Nephron progenitor cell (in vitro differentiated cells): ENCODE measurements at places on chromosomes 16 and 17.

GRCh38 chr17:46744441-46744840, 74.1 kb downstream of the WNT3 start:
- DNase-seq = no peak

- DNase-seq = no peak
Measured at GRCh38 chr16:66617728-66618127, 13.2 kb downstream of the CMTM3 start.

- DNase-seq = no peak
Measured at GRCh38 chr17:17677299-17678040, 3.8 kb upstream of the RAI1 start.

GRCh38 chr17:82461827-82462524, 3.4 kb downstream of the NARF start:
- DNase-seq = no peak

- DNase-seq = no peak
Measured at GRCh38 chr16:86285938-86286921, 224.1 kb upstream of the FOXF1 start.

DNA sequence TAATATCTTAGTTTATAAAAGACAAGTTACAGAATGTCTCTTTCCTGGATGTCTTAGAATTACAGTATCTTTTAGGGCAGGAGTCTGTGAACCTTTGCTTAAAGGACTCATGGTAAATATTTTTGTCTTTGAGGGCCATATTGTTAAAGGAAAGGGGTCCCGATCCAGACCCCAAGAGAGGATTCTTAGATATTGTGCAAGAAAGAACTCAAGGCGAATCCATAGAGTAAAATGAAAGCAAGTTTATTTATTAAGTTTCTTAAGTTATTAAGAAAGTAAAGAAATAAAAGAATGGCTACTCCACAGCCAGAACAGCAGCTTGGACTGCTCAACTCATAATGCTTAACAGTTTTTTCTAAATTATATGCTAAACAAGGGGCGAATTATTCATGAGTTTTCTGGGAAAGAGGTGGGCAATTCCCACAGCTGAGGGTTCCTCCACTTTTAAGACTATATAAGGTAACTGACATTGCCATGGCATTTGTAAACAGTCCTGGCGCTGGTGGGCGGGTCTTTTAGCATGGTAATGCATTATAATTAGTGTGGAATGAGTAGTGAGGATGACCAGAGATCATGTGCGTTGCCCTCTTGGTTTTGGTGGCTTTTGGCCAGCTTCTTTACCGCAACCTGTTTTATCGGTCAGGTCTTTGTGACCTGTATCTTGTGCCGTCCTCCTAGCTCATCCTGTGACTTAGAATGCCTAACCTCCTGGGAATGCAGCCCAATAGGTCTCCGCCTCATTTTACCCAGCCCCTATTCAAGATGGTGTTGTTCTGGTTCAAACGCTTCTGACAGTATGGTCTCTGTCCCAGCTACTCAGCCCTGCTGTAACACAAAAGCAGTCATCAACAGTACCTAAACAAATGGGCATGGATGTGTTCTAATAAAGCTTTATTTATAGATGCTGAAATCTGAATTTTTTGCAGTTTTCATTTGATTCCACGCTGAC, 53.2 kb downstream of the BMERB1 start:
- no peak for DNase-seq

GRCh38 chr16:66342294-66342900, 24.1 kb upstream of the CDH5 start:
- DNase-seq = peak; percentile 80

- no peak for DNase-seq
Measured at GRCh38 chr16:69017036-69017783, 88.2 kb upstream of the HAS3 start.

GRCh38 chr17:43366891-43367736, 31.7 kb upstream of the ARL4D start:
- peak; percentile 46 for DNase-seq

- DNase-seq = no peak
Measured at GRCh38 chr16:77549876-77550275, 115.0 kb upstream of the ADAMTS18 start.

DNA sequence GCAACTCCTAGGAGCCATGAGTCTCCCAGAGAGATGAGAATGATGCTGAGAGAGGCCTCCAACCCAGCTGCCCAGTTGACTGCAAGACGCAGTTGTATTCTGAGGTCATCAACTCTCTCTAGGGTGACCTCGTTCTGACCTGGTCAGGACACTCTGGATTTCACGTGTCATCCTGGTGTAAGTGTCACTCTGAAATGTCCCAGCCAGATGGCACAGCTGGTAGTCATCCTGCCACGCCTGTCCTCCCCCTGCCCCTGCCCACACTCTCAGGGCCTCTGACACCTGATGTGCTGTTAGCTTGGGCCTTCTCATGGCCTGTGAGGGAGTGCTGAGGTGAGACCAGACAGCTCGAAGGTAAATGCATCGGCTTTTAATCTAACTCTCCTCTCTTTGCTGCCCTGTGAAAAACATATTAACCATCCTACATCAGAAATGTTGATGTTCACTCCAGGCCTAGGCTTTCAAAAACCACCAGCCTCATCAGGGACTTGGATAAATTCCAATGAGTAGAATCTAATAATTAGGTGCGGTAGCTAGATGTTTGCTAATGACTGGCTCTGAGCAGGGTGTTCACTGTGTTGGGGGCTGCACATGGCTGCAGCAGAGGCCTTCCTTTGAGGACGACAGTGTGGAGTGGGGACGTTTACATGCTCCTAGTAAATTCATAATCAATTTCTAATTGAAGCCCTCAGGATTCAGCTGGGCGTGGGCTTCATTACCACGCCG, 13.8 kb downstream of the MLYCD start:
- DNase-seq = no peak

DNA sequence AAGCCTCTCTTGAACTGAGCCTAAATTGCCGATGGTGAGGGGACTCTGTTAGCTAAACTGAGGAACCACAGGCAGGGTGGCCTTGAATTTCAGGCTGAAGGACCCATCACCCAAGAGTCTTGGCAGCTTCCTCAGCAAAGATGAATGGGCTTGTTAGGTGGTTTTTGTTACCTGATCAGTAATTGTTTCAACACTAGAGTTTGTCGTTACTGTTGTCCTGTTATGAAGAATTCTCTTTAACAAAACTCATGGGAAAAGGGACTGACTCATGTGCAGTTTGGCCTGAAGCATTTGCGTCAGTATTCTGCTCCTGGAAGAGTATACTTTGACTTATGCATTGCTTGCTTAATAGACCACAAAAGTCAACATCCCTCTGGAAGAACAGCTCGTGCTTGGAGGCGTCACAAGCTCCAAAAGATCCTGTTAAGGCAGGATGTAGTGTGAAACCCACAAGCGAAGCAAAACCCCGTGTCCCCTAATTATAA, 206.0 kb downstream of the IRX3 start:
- no peak for DNase-seq

DNA sequence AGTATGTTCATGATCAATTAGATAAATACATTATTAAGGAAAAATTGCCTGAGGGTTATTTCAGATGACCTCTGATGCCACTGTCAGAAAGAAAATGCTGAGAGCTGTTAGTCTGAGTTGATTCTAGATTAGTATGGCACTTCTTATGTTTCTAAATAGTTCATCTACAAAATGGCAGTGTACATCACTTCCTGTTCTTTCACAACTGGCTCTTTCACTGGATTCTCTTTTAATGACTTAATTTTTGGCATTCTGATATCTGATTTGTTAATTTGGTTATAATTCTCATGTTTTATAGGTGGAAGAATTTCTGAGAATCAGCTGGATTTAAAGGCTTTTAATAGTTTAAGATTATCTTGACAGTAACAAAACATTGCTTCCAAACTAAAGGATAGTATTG, 3.3 kb downstream of the TAOK1 start:
- no peak for DNase-seq

DNA sequence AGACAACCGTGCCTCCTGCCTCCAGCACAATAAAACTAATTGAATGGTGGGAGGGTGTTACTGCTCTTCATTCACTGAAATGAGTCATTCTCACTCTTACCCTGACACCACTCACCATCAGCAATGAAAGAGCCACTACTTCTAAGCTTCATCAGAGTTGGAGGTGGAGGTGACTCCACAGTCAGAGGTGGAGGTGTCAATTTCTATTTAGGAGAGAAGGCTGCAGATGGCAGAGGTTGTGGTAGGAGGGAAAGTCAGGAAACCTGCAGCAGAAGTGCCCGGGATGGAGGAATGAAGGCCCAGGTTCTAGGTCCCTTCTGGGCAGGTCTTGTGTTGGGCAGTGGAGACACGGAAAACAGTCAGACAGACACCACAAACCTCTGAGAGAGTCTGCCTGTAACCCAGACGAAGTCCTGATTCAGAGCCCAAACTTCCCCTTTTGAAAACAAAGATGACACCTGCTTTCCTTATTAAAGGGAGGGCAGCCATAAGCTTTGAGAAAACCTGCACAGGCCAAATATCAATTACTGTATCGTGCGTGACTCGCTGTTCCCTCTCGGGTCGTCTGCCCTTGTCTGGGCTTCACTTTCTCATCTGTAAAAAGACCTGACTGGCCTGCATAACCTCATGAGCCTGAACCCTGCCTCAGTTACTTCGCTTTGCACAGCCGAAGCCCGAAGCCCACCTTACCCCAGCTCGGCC, 668 bp downstream of the ATPAF2 start:
- no peak for DNase-seq

DNA sequence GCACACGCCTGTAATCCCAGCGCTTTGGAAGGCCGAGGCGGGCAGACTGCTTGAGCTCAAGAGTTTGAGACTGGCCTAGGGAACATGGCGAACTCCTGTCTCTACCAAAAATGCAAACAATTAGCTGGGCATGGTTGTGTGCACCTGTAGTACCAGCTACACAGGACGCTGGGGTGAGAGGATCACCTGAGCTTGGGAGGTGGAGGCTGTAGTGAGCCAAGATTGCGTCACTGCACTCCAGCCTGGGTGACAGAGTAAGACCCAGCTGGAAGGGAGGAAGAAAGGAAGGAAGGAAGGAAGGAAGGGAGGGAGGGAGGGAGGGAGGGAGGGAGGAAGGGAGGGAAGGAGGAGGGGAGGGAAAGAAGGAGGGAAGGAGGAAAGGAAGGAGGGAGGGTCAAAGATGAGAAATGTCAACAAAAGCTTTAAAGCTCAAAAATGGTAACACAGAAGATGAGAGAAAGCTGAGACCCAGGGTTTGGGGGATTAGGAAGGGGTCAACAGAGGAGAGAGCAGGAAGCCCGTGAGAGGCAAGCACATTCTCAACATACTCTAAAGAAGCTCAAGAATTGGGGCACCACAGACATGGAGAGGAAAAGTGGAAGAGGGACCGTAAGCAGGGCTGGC, 5.0 kb upstream of the KRT19 start:
- no peak for DNase-seq

DNA sequence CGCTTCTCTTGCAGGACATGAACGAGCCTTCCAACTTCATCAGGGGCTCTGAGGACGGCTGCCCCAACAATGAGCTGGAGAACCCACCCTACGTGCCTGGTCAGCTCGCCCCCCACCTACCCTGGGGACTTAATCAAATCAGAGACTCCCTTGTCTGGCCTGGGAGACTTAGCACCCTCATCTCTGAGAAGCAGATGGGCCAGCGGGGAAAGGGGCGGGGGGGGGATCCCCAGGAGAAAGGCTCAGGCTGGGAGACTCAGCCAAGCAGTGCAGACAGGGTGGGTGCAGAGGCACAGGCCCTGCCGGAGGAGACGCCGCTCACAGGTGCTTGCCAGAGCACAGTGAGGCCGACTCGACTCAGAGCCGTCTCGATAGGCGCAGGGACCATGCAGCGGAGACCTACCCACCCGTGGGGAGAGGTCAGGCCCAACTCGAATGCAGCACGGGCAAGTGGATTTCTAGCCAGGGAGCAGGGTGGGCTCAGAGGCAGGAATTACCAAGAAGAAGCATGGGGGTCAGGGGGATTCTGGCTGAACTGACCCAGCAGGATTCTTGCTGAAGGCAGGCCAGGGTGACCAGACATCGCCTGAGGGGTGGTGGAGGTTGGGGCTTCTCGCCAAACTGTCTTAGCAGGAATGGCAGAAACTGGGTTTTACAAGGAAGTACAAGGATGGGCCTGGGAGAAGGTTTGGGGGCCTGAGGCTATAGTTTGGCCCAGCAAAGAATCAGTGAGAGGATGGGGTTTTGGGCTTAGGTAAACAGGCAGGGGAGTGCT, 9.7 kb downstream of the GAA start:
- DNase-seq = no peak

GRCh38 chr17:65954148-65954449, 237.8 kb downstream of the CEP112 start:
- no peak for DNase-seq

GRCh38 chr17:32992321-32993033, 830 bp downstream of the SPACA3 start:
- DNase-seq = no peak

- no peak for DNase-seq
Measured at GRCh38 chr16:26594666-26595065, 472.1 kb upstream of the C16orf82 start.

- DNase-seq = no peak
Measured at GRCh38 chr16:1639860-1640259, 27.7 kb downstream of the CRAMP1 start.

- peak; percentile 18 for DNase-seq
Measured at GRCh38 chr17:49703557-49704277, 4.0 kb downstream of the SLC35B1 start.

GRCh38 chr16:11793840-11794239, 3.2 kb downstream of the ZC3H7A start:
- no peak for DNase-seq

GRCh38 chr17:8212312-8213180, 2.2 kb upstream of the AURKB start:
- no peak for DNase-seq

GRCh38 chr16:8678068-8678927, 3.9 kb downstream of the ABAT start:
- DNase-seq = no peak

GRCh38 chr17:57869617-57870282, 19.9 kb upstream of the MRPS23 start:
- DNase-seq = no peak
